ENCODE measurements at places on chromosomes 3 and 15. TPM values are rescaled to one million over a fixed set of nuclear protein-coding genes. Genes with fewer than 3 reads are reported as not detected.

DNA sequence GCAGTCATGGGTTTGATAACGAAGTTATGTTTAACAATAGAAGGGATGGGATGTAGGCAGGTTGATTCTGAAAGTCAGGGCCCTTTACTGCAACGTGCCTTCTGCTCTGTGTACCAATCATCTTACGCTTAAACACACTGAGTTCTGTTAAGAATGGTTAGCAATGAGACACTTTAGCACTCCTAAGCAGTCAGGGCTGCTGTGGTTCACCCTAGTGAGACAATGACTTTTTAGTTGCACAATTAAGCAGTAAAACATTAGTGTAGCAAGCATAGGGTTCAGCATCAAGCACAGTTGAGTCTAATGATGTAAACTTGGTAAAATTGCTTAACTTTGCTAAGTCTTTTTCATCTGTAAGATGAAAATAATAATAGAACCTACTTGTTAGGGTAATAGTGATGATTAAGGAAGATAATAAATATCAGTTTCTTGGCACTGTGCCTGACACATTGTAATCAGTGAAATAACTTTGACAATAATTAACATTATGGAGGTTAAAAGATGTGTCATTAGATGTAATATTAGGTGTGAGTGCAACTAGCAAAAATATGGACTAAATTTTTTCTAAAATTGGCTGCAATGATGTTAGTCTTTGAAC, 484.2 kb upstream of the THBS1 start:
- no peak overlapping the region for H3K4me3 ChIP-seq
- no peaks in the 10 kb centered on the region for H3K4me1 ChIP-seq
- no peak for DNase-seq

The UBAP1L gene
- 3.3 TPM for total RNA-seq

GRCh38 chr3:99108508-99108907, 207.0 kb upstream of the DCBLD2 start:
- no peak overlapping the region for H3K27ac ChIP-seq
- H3K4me3 ChIP-seq = no peak overlapping the region
- no peaks in the 10 kb centered on the region for H3K36me3 ChIP-seq
- H3K4me1 ChIP-seq = no peaks in the 10 kb centered on the region
- DNase-seq = no peak

- H3K27me3 ChIP-seq = peaks cover 9% of the 10 kb centered on the region
- no peaks in the 10 kb centered on the region for H3K36me3 ChIP-seq
- H3K27ac ChIP-seq = no peak overlapping the region
- DNase-seq = no peak
Measured at GRCh38 chr15:91780387-91780786, 73.1 kb upstream of the SLCO3A1 start.

DNA sequence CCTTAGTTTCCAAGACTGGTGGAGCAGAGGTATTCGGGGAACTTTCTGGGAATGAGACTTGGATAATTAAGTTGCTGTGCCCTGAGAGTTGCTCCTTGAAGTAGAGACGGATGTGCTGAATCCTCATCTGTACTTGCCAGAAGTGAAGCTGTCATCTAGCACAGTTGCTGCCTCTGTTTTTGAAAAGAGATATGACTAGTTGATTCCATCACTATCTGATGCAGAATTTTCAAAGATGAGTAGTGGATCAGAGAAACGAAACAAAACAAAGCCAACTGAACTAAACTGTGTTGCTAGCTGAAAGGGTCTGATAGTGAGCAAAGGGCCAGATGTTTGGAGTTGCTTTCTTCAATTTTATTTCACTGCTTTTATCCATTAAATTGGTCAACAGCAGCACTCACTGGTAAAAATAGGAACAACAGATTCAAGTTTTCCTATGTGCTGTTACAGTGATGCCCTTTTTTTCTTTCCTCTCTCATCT, 52.7 kb downstream of the MITF start:
- H3K36me3 ChIP-seq = no peaks in the 10 kb centered on the region
- no peak overlapping the region for H3K27ac ChIP-seq
- no peak for DNase-seq
- H3K27me3 ChIP-seq = no peaks in the 10 kb centered on the region

DNA sequence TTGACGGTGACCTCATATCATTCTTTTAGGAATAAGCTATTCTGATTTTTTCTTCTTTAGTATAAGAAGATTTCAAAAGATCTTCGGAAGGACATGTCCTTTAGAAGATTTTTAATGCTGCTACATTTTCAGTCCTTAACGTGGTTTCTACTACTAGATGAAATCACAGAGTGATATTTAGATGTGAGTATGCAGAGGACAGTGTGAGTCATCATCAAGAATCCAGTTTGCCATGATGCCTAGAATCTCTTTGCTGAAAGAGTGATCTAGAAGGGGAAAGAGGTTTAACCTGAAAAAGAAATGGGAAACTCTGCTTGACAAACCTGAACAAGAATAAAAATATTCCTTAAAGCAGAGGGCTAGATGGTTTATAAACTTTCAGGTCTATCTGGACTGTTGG, 43.2 kb downstream of the SLC7A14 start:
- no peak for DNase-seq
- H3K27ac ChIP-seq = no peak overlapping the region
- H3K4me1 ChIP-seq = no peaks in the 10 kb centered on the region
- H3K27me3 ChIP-seq = peaks cover 26% of the 10 kb centered on the region

DNA sequence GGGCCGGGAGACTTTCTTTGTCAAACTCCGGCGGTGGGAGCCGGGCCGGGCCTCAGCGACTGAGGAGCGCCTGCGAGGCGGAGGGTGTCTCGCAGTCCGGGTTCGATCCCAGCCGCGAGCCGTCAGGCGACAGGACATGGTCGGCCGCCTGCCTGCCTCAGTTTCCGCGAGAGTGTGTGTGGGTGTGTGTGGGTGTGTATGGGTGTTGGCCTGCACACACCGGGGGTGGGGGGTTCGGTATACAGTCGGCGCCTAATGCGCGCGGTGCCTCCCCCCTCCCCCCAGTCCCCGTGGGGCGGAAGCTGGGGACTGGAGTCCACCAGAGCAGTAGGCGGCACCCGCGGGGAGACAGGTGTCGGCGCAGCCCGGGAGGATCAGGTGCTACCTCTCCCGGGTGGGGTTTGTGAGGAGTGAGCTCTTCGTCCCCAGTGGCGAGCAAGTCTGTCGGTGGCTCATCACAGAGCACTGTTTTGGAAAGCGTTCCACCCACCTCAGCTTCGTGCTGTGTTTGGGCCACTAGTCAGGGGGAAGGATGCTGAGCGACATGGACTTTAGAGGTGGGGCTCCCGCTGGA, 246.3 kb downstream of the GOLGA6L6 start:
- H3K36me3 ChIP-seq = no peaks in the 10 kb centered on the region
- no peaks in the 10 kb centered on the region for H3K4me1 ChIP-seq
- no peak overlapping the region for H3K4me3 ChIP-seq
- H3K27me3 ChIP-seq = no peaks in the 10 kb centered on the region

DNA sequence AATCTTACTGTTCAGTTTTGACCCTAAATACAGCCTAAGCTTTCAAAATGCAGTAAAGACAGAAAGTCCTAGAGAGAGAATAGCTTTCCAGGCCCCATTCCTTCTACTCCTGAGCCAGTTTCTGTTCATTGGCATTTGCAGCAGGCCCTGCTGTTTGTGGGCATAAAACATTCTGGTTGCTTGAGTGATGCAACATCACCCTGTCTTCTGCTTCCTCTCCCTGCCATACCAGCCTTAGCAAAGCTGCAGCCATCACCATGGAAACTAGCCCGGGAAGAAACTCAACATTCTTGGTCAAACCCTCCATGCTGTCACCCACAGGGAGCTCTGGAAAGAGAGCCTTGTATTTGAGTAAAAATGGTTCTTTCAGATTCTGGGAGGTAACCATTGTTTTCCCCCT, 325.7 kb downstream of the MAGI1 start:
- no peak for DNase-seq
- H3K27ac ChIP-seq = no peak overlapping the region
- no peaks in the 10 kb centered on the region for H3K27me3 ChIP-seq
- no peaks in the 10 kb centered on the region for H3K36me3 ChIP-seq
- no peak overlapping the region for H3K4me3 ChIP-seq

The CCK gene
- total RNA-seq = not detected

DNA sequence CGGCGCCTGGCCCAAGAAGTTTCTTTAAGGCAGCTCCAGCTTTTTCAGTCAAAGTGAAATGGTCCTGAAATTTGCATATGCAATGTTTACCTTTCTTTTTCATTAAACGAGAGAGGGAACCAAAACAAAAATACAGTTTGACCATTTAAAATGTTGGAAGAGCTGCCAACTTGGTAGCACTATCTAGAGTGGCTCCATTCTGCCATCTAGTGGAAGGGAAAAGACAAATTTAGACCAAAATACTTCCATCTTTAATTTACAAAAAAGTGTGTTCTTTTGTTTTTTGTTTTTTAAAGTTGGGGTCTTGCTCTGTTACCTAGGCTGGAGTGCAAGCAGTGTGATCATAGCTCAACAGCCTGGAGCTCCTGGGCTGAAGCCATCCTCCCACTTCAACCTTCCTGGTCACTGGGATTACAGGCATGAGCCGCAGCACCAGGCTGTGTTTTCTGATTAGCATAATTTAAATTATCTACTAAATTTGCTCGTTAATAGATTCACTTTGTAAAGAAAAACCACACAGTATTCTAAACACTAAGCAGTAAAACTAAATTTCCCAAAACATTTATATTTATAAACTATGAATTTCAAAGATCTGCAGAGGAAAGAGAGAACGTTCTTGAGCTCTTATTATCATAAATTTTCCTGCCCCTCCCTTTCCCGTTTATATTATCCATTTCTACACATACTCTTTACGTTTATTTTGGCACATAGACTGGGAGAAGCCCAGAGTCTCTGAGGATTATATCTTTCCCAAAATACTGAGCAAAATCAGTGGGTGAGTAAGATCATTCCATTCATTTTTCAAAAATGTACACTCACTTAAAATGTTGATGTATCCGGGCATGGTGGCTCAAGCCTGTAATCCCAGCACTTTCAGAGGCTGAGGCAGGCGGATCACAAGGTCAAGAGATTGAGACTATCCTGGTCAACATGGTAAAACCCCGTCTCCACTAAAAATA, 15.4 kb upstream of the RFC4 start:
- peaks cover 5% of the 10 kb centered on the region for H3K27me3 ChIP-seq
- DNase-seq = no peak
- H3K4me3 ChIP-seq = no peak overlapping the region

DNA sequence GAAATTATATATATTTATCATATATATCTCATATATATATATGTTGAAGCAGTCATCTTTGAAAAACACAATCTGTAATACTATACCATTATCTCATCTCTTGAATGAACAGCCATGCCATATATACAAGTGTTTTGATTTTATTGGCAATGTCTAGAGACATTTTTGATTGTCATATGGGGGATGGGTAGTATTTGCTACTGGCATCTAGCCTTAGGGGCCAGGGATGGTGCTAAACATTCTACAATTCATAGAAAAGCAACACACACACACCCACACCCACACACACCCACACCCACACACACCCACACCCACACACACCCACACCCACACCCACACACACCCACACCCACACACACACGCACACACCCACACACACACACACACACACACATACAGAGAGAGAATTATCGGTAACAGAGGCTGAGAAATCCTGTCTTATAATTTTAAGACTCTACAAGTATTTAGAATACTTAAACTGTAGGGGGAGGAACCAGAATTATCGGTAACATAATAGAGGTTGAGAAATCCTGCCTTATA, 11.1 kb upstream of the PIK3R4 start:
- no peaks in the 10 kb centered on the region for H3K36me3 ChIP-seq
- H3K27ac ChIP-seq = no peak overlapping the region

GRCh38 chr3:105823149-105823867, 45.5 kb downstream of the CBLB start:
- peak overlapping the region; percentile 16 for H3K4me3 ChIP-seq
- peaks cover 68% of the 10 kb centered on the region for H3K36me3 ChIP-seq
- H3K27me3 ChIP-seq = no peaks in the 10 kb centered on the region
- H3K4me1 ChIP-seq = peaks cover 72% of the 10 kb centered on the region
- DNase-seq = peak; percentile 57
- H3K27ac ChIP-seq = peak overlapping the region; percentile 100

The ROBO1 gene
- 9.0 TPM for total RNA-seq
